ENCODE measurements at places on chromosomes 1 and 21.

DNA sequence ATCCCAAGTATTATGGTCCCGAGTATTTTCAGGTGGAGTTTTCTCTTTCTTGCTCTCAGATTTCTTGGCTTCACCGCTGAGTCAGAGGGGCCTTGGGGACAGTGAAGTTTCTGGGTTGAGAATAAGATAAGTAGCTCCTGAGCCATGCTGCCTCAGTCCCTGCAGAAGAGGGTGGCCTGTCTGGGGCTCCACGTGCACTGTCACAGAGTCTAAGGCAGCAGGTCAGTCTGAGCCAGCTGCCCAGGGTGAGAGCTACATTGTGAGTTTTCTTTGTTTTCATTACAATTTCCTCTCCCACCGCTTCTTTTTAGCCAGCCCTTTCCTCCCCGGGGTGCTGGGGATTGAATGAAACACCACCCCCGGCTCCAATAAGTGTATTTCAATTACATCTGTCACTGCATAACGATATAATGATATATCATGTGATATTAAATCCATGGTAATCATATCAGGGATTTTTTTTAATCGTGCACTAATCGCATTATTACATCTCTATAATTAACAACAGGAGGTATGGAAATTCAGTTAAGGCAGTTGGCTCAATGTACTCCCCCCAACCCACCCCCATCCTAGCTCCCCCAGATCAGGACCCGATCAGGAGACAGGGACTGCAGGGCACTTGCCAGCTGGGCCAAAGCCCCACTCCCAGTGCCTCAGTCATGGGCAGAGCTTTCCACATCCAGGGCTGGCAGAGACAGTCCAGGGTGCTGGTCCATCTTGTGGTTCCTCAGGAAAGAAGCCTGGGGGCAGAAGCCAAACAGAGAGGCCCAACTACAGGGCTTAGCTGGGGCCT, 43.7 kb downstream of the DMAP1 start:
- no peak for DNase-seq

DNA sequence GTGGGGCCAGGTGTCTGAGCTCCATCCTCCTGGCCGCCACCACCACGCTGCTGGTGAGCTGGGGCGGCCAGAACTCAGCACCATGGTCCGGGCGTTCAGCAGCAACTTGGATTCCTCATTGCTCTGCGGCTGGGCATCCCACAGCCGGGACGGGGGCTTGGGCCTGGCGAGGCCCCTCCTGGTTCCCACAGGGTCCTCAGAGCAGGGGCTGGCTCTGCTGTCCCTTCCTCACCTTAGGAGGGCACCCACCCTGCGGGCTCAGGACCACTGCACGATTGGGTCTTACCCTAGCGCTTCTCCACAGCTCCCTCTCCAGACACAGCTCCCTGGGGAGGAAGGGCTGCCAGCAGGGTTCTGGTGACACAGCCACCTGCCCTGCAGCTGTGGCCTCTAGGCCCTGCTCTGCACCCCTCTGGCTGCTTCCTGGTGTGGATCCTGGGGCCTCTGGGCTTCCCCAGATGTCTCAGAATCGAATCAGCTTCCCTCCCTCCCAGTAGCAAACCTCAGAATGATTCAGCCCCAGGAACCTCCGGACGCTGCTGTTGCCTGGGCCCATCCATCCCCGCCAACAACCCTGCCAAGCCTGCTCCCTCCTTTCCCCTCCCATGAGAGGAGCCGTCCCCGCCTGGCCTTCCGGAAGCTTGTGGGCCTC, 25.0 kb downstream of the CRYAA start:
- DNase-seq: peak; percentile 77

- peak; percentile 97 for DNase-seq
Observed at GRCh38 chr1:27556781-27557595, 47.0 kb downstream of the AHDC1 start.

GRCh38 chr1:62637392-62638105, 40.2 kb downstream of the ANGPTL3 start:
- DNase-seq: peak; percentile 9

DNA sequence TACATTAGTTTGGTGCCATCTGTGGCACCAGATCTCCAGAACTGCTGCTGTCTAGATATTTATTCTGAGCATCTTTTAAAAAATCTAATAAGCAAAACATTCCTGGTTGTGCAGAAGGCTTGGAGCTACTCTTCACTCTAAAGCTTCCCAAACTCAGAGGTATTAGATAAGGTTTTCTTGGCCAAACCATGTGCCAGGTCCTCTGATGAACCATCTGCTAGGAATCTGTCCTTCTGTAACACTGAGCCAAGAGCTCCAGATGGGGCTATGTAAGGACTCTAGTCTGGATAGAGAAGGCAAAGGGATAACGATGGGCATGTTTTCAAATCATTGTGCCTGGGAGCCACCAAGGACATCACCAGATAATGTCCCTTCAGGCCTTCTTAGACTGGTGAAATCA, 410.6 kb downstream of the NTNG1 start:
- DNase-seq: no peak

DNA sequence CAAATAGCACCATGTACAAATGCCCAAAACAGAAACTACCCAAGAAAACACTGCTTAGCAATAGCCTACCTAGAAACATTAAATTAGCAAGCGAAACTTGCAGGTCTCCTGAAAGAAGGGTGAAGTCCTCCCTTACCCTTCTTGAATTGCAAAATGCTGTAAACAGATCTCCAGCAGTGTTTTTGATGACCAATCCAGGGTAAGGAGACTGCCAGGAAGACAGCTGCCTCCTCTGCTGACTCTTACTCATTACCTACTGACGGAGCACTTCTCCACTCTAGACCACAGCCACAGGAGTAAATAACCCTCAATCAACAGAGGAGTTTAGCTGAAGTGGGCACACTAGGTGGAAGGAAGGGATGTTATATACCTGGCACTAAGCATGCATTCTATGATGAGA, 32.2 kb upstream of the GADD45A start:
- peak; percentile 6 for DNase-seq

DNA sequence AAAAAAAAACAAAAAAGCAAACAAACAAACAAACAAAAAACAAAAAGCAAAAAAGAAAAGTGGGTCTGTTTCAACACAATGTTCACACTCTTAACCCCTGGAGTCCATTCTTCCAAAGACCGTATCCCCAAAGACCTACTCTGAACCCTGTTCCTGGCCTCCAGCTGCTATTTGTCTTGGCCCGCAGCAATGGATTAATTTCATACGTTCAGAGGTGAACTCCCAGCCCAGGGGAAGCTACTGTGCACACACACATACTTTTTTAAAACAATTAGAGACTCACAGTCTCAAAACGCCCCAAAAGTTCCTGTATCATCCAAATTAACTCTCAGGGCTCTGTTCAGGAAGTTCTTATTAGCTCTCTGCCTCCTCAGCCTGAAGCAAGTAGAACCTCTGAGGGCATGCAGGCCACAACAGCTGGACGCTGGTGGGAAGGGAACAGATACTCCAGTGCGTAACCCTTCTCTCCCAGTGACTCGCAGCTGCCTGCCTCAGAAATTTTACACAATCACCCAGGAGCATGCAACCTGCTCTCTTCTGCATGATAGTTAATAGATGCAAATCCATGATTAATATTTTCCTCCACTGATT, 395.4 kb downstream of the RRAGC start:
- DNase-seq: no peak

DNA sequence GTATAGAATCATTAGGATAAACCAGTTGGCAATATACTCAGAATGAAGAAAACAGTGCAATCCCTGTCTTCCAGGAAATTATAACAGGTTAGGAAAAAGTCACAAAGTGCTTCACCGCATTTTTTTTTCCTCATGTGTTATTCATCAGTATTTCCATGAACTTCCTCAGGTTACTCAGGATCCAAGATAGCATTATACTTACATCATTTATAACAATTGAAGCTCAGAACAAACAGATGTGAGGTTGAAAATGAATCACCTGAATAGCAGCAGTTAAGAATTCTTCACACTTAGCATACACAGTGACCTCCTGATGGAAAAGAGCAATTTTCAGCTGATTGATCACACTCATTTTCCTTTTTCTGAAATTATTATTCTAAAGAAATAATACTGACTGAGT, 1040.7 kb upstream of the B3GALT2 start:
- DNase-seq: no peak

GRCh38 chr1:30852026-30852425, 56.5 kb downstream of the SDC3 start:
- DNase-seq: no peak

DNA sequence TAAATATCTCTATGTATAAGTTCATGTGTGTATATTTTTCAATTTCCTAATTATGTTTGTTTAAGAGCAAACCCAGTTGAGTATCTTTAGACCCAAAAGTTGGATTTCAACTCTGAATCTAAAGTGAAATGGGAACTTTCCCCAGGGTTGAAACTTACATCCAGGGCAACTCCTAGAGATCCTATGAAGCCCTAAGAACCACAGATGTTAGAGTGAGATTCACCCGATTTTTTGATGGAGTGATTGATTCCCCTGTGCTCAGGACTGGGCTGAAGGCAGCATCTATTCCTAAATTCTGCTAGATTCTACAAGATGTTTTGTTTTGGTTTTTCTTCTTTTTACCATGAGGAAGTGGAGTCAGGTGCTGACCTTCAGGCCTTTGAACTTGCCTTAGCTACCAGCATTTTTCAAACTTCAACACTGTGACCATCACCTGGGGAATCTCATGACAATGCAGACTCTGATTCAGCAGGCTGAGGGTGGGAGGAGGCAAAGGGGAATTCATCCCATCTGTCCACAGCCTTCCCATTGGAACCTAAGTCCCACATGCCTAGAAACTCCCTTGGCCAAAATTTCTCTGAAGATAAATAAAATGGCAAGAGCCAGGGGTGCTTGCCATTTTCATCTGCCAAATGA, 145.5 kb downstream of the ETS2 start:
- no peak for DNase-seq
